H54 (cell line): ENCODE measurements at places on chromosomes 3 and 15.

DNA sequence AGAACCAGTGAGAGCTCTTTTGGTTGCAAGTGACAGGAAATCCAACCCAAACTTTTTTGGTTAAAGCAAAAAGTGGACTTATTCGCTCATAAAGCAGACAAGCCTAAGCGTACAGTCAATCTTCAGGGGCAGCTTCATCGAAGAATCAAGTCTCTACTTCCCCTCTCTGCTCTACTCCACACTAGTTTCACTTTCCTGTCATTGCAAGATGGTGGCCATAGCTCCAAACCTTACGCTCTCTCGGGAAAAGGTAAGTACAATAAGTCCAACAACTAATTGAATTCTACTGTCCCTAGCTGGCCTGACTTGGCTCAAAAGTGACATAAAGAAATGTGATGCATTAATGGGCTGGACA, 24.9 kb upstream of the ZNF710 start:
- DNase-seq = no peak

DNA sequence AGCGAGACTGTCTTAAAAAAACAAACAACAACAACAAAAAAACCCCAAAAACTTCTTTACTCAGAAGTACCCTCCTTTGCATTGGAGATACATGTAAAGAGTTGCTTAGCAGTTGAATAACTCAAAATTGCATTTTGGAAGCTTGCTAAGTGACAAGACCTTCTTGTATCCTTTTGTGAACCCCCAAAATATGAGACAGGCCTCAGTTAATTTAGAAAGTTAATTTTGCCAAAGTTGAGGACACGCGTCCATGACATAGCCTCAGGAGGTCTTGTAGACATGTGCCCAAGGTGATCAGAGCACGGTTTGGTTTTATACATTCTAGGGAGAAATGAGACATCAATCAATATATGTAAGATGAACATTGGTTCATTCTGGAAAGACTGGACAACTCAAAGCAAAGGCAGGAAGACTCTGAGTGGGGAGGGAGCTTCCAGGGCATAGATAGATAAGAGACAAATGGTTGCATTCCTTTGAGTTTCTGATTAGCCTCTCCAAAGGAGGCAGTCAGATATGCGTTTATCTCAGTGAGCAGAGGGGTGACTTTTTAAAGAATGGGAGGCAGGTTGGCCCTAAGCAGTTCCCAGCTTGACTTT, 1.7 kb upstream of the ARF4 start:
- no peak for DNase-seq

- DNase-seq = no peak
Measured at GRCh38 chr3:39850716-39851032, 41.3 kb downstream of the MYRIP start.

DNA sequence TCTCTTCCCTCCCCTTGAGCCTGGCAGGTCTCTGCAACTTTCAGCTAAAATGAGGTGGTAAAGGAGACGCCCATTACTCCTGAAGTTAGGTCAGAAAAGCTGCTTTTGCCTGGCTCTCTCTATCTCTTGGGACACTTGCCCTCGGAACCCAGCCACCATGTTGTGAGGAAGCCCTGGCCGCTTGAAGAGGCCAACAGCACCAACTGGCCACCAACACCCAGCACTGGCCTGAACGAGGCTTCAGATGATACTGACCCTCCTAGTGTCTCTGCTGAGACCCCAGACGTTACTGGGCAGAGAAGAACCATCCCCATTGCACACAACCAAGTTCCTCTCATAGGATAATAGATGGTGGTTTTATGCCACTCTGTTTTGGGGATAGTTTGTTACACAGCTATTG, 49.5 kb upstream of the PCSK6 start:
- DNase-seq = no peak

DNA sequence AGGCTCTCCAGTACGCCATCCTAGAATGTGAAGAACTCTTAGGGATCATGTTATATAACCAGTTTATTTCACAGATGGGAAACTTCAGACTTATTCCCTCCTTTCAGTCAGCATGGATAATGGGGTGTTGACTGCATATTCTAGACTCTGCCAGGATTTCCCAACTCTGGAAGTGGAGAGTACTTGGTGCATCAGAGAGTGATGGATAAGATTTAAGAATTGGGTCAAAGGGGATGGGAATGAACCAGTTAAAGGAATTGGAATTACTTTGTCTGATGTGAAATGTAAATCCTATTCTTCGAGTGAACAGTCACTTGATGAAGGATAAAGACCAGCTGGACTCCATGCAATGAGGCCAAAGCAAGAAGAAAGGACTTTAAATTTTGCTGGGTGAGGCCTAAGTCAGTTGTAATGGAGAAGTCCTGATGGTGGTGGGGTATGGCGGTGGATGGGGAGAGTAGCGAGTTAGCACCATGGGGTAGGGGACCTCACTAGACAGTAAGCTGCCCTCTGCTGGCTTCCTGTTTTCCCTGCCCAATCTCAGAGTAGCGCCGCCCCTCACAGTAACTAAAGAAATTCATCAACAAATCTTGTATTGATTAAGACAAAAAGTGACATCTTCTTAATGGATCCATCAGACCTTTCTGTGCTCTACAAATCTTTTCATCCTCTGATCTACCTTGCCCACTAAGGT, 7.3 kb upstream of the CACNA1D start:
- no peak for DNase-seq

DNA sequence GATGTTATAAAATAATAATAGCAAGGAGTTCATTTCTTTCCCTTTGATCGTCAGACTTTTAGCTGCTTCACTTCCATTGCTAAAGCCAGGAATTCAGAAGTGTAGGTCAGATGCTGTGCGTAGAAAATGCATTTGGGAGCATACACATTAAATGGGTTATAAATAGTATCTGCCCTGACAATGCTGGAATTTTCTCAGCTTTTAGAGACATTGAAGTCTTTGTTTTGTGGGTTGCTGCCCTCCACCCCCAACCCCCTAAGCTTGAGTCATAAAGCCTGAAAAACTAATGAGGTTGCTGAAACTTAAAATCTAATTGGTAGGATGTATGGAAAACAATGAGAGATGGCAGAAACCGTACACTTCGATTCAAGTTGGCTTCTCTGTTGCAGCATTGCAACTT, 81.9 kb downstream of the MITF start:
- DNase-seq = no peak

- DNase-seq = no peak
Measured at GRCh38 chr3:161273589-161274218, 52.6 kb downstream of the NMD3 start.

GRCh38 chr15:80577552-80578205, 117.4 kb upstream of the ABHD17C start:
- DNase-seq = no peak
